SK-N-SH (cell line): ENCODE measurements at places on chromosomes 2 and 18. TPM values are rescaled to one million over a fixed set of nuclear protein-coding genes. Genes with fewer than 3 reads are reported as not detected.
A peak's percentile ranks its signal among the peaks of the same experiment; 100 is the strongest.

DNA sequence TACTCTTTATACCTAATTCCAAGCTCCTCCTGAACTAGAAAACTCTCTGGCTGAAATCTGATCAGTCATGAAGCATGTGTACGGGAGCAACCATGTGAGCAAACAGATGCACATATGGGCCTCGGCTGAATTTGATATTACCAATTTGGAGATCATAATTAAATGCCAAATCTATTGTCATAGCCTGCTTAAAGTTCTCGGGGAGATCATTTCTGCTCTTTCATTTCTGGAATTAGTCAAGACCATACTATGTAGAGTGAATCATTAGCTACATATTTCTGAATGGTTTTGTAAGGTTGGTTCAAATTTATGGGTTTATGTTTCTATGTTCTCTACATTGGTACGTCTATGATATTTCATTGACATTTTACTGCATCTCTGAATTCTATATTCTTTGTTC is 205.5 kb downstream of the UBE2E3 start:
- H3K4me1 ChIP-seq = no peaks in the 10 kb centered on the region
- DNase-seq = no peak
- no peaks in the 10 kb centered on the region for H3K36me3 ChIP-seq
- H3K27me3 ChIP-seq = no peaks in the 10 kb centered on the region
- no peak overlapping the region for H3K4me3 ChIP-seq
- H3K27ac ChIP-seq = no peak overlapping the region

- H3K27me3 ChIP-seq = no peaks in the 10 kb centered on the region
- peak overlapping the region; percentile 14; the same call in 1 of the 2 replicates for H3K27ac ChIP-seq
- no peaks in the 10 kb centered on the region for H3K36me3 ChIP-seq
- H3K4me3 ChIP-seq = no peak overlapping the region
- H3K4me1 ChIP-seq = no peaks in the 10 kb centered on the region
Observed at GRCh38 chr2:157052685-157053224, 204.8 kb upstream of the GALNT5 start.

DNA sequence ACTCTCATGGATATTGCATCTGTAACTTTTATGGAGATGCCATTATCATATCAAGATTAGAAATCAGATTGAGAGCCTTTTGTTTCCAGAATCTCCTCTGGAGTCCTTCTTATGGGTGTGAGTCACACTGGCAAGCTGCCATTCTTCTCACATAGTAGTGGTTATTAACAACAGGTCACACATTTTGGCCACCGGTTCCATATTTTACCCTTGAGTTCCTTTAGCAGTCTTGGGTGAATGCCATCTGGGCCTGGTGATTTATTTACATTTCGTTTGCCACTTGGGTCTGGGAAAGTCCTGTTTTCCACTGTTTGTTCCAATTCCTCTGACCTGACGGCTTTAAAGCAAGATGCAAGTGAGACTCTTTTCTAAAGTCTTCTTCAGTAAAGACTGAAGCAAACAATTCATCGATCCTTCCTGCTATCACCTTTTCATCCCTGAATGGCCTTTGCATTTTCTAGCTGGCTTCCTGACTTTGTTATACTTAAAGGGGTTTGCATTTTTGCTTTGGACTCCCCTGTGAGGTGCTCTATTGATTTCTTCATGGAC is 80.5 kb upstream of the CAVIN2 start:
- no peaks in the 10 kb centered on the region; the same call in 1 of the 2 replicates for H3K4me1 ChIP-seq
- no peaks in the 10 kb centered on the region for H3K27me3 ChIP-seq
- no peak overlapping the region for H3K4me3 ChIP-seq
- no peak for DNase-seq
- no peaks in the 10 kb centered on the region for H3K36me3 ChIP-seq

- H3K27ac ChIP-seq = no peak overlapping the region
- H3K4me1 ChIP-seq = peaks cover 11% of the 10 kb centered on the region
- H3K4me3 ChIP-seq = no peak overlapping the region
Observed at GRCh38 chr2:150060341-150060740, 427.1 kb downstream of the RND3 start.

GRCh38 chr2:238064376-238064775 is 3.6 kb downstream of the SCLY start:
- no peak overlapping the region for H3K4me3 ChIP-seq
- peaks cover 37% of the 10 kb centered on the region for H3K36me3 ChIP-seq
- H3K27me3 ChIP-seq = no peaks in the 10 kb centered on the region
- peaks cover 5% of the 10 kb centered on the region; the same call in 1 of the 2 replicates for H3K4me1 ChIP-seq

GRCh38 chr18:64518191-64518590 is 369.3 kb upstream of the LINC00305 start:
- no peak overlapping the region for H3K4me3 ChIP-seq
- H3K36me3 ChIP-seq = no peaks in the 10 kb centered on the region
- H3K27ac ChIP-seq = no peak overlapping the region
- peak; percentile 24 for DNase-seq
- H3K4me1 ChIP-seq = no peaks in the 10 kb centered on the region

- H3K27ac ChIP-seq = no peak overlapping the region
- peaks cover 34% of the 10 kb centered on the region for H3K36me3 ChIP-seq
- H3K4me1 ChIP-seq = no peaks in the 10 kb centered on the region
- DNase-seq = no peak
Observed at GRCh38 chr2:32788114-32788513, 158.6 kb upstream of the LTBP1 start.

DNA sequence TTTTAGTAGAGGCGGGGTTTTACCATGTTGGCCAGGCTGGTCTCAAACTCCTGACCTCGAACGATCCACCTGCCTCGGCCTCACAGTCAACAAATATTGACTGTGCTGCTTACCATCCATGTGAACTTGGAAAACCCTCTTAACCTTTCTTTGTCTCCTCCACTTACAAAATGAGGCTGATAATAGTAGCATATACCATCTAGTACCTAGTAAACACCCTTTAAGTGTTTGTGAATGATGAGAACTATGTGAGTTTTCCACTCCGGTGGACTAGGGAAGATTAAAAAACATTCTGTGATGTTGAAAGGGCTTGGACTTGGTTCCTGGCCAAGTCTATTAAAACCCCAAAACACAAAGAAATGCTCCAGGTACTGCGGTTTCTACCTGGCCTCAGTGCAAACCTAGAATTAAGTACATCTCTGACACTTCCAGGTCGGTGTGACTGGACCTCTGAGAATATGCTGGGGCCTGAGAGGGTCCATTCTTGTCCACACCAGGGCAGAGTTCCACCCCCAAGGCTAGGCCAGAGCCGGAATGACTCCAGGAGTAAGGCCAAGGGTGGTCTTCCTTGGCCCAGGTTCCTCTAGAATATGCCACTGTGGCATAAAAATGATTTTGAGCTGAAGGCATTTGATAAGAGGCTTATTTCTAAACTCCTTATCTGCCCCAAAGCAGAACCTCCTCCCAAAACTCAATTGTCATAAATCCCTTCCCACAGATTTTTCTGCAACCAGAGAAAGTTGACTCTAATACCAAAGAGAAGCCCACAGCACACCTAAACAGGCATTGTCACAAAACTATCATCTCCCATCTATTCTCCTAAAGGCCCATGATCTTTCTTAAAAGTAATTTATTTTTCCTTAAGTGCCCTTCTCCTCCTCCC is 217.5 kb downstream of the TGIF1 start:
- no peaks in the 10 kb centered on the region for H3K27me3 ChIP-seq
- DNase-seq = no peak
- H3K4me3 ChIP-seq = no peak overlapping the region
- no peaks in the 10 kb centered on the region for H3K36me3 ChIP-seq
- H3K4me1 ChIP-seq = peaks cover 5% of the 10 kb centered on the region; the same call in 1 of the 2 replicates

GRCh38 chr2:120662746-120663145 is 72.9 kb upstream of the GLI2 start:
- no peak overlapping the region for H3K27ac ChIP-seq
- no peak overlapping the region for H3K4me3 ChIP-seq
- H3K27me3 ChIP-seq = no peaks in the 10 kb centered on the region; the same call in 1 of the 2 replicates
- no peaks in the 10 kb centered on the region for H3K4me1 ChIP-seq

GRCh38 chr2:169303579-169304305 is 58.6 kb downstream of the LRP2 start:
- DNase-seq = no peak
- no peak overlapping the region for H3K4me3 ChIP-seq
- no peaks in the 10 kb centered on the region for H3K36me3 ChIP-seq
- H3K4me1 ChIP-seq = no peaks in the 10 kb centered on the region
- no peaks in the 10 kb centered on the region for H3K27me3 ChIP-seq

GRCh38 chr2:227890495-227891079 is 19.2 kb downstream of the DAW1 start:
- peaks cover 6% of the 10 kb centered on the region; the same call in 1 of the 2 replicates for H3K4me1 ChIP-seq
- peak; percentile 32 for DNase-seq
- no peak overlapping the region for H3K27ac ChIP-seq
- no peak overlapping the region; the same call in 1 of the 2 replicates for H3K4me3 ChIP-seq
- no peaks in the 10 kb centered on the region for H3K36me3 ChIP-seq

GRCh38 chr2:188527141-188527540 is 235.5 kb downstream of the GULP1 start:
- H3K4me3 ChIP-seq = no peak overlapping the region
- H3K27me3 ChIP-seq = no peaks in the 10 kb centered on the region
- H3K36me3 ChIP-seq = peaks cover 12% of the 10 kb centered on the region

DNA sequence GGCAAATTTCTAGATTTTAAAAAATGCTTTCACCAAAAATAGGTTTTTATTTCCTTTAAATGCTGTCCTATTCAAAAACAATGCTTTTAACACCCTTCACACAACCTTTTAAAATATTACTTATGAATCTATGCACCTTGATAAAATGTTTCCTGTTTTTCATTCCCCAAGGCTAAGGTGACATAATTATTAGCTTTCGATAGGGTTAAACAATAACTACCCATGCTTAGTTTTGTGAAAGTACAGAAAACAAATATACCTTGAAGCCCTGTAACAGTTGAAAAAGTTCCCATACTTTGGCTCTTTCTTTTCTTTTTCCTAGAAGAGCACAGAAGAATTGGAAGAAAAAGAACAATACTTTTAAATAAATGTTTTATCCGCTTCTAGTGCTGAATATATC is 54.9 kb upstream of the ITPRID2 start:
- no peak overlapping the region for H3K27ac ChIP-seq
- H3K27me3 ChIP-seq = no peaks in the 10 kb centered on the region
- H3K4me1 ChIP-seq = no peaks in the 10 kb centered on the region
- no peak overlapping the region for H3K4me3 ChIP-seq

GRCh38 chr18:63106727-63107126 is 212.8 kb downstream of the BCL2 start:
- H3K27ac ChIP-seq = no peak overlapping the region
- H3K36me3 ChIP-seq = no peaks in the 10 kb centered on the region
- H3K27me3 ChIP-seq = no peaks in the 10 kb centered on the region
- peaks cover under 1% of the 10 kb centered on the region for H3K4me1 ChIP-seq
- no peak overlapping the region for H3K4me3 ChIP-seq

DNA sequence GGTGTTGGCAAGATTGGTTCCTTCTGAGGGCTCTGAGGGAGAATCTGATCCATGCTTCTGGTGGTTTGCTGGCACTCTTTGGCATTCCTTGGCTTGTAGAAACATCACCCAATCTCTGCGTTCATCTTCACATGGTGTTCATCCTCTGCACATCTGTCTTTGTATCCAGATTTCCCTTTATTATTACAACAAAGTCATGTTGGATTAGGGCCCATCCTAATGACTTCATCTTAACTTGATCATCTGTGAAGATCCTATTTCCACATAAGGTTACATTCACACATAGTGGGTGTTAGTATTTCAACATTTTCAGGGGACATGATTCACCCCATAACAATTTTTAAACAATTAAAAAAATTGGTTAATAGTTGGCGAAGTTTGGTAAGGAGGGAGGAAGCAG is 177.4 kb upstream of the CWC22 start:
- no peaks in the 10 kb centered on the region; the same call in 1 of the 2 replicates for H3K4me1 ChIP-seq
- H3K27me3 ChIP-seq = no peaks in the 10 kb centered on the region
- H3K36me3 ChIP-seq = no peaks in the 10 kb centered on the region
- H3K4me3 ChIP-seq = no peak overlapping the region

DNA sequence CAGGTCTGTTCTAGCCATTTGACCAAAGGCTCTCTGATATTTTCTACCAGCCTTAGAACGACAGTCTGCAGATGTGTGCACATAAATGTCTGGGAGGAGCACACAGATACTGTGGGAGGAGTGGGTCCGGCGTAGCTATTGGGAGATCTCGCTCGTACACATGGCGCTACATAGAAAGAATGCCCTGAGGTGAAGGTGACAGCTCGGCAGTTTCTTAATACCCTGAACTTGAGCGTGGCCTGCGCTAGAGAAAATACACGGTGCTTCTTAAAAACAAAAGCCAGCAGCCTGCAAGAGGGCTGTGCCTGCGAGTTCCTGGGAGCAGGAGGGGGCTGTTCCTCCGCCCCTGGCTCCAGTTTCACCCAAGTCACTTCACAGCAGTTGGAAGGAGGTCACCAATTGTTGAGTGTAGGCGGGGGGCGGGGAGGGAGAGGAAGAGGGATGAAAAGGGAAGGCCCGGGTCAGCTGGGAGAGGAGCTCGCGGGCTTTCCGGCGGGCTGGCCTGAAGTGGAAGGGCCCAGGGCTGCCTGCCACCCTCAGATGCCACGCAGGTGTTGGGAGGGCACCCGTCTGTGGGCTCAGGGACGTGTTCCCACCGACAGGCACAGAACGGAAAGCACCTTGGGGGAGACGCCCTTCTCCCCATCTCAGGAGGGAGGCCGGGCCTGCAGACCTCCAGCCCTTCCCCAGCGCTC is 124.7 kb upstream of the ZNF516 start:
- DNase-seq = no peak
- no peaks in the 10 kb centered on the region for H3K27me3 ChIP-seq
- H3K4me3 ChIP-seq = no peak overlapping the region
- H3K27ac ChIP-seq = no peak overlapping the region

GRCh38 chr2:166494140-166494624 is at the start of gene SCN7A:
TSS of gene SCN7A (minus strand) at chr2:166494249. CDS start at chr2:166477696, 16,553 bp downstream.
- DNase-seq = peak; percentile 63
- H3K4me1 ChIP-seq = peaks cover 9% of the 10 kb centered on the region
- no peaks in the 10 kb centered on the region for H3K36me3 ChIP-seq
- no peak within 1 kb of the TSS for H3K27ac ChIP-seq
- H3K4me3 ChIP-seq = peak within 1 kb of the TSS; percentile 35; the same call in 1 of the 2 replicates
- no peaks in the 10 kb centered on the region for H3K27me3 ChIP-seq

GRCh38 chr2:120346667-120347358 is 877 bp downstream of the INHBB start:
- no peaks in the 10 kb centered on the region for H3K4me1 ChIP-seq
- peaks cover 49% of the 10 kb centered on the region for H3K27me3 ChIP-seq
- no peak overlapping the region for H3K4me3 ChIP-seq
- H3K27ac ChIP-seq = no peak overlapping the region

DNA sequence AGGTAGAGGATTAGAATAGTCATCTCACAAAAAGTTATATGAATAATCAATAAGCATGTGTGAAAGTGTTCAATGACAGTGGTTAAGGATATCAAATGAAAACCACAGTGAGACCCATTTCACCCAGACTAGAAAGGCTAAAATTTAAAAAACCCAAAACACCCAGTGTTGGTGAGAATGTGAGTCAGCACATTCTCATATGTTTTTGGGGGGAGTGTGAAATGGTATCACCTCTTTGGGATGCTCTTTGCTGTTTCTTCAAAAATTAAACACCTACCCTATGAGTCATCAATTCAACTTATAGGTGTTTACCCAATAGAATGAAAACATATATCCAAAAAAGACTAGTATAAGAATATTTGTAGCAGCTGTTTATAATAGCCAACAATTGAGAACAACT is 69.8 kb downstream of the MAP3K20 start:
- no peaks in the 10 kb centered on the region for H3K27me3 ChIP-seq
- H3K4me1 ChIP-seq = peaks cover 2% of the 10 kb centered on the region; the same call in 1 of the 2 replicates
- no peak overlapping the region for H3K4me3 ChIP-seq

Gene IFIH1
- polyA plus RNA-seq = 0.84 and 1.0 TPM in 2 replicates

Gene GPR39
- polyA plus RNA-seq = 2.1 and 2.3 TPM in 2 replicates

Gene G6PC2
- polyA plus RNA-seq = not detected in 2 replicates

Gene SLC9A2
- not detected in 2 replicates for polyA plus RNA-seq

Gene CACNB4
- polyA plus RNA-seq = 0.10 and 0.18 TPM in 2 replicates

Gene LRRC30
- not detected in 2 replicates for polyA plus RNA-seq

Gene PARD6G
- polyA plus RNA-seq = 4.0 and 4.3 TPM in 2 replicates

Gene LOXHD1
- not detected in 2 replicates for polyA plus RNA-seq

Gene GALNT13
- polyA plus RNA-seq = 0.33 and 0.86 TPM in 2 replicates

Gene PRKCE
- polyA plus RNA-seq = 16.3 and 20.4 TPM in 2 replicates

Gene ZNF804A
- 0.02 TPM in 2 replicates for polyA plus RNA-seq

Gene CNDP1
- polyA plus RNA-seq = not detected in 2 replicates

Gene PDE11A
- polyA plus RNA-seq = 0.10 and 0.18 TPM in 2 replicates

Gene ADCY3
- 36.6 and 53.9 TPM in 2 replicates for polyA plus RNA-seq
